Tracheal epithelial cell (primary cell): ENCODE measurements at places on chromosomes 7 and 10. TPM values are rescaled to one million over a fixed set of nuclear protein-coding genes. Genes with fewer than 3 reads are reported as not detected.

The NAPEPLD gene
- 4.0 and 5.8 TPM in 2 replicates for total RNA-seq

The SPDYE2 gene
- total RNA-seq: not detected in 2 replicates

The CPED1 gene
- total RNA-seq: under 0.01 and 0.96 TPM in 2 replicates

The SLC18A3 gene
- not detected in 2 replicates for total RNA-seq

The NEURL1 gene
- 0.24 and 0.85 TPM in 2 replicates for total RNA-seq

The EGFR gene
- total RNA-seq: 216 and 281 TPM in 2 replicates

The PLOD3 gene
- total RNA-seq: 24.7 and 37.4 TPM in 2 replicates

The MRC1 gene
- total RNA-seq: 0.21 and 0.24 TPM in 2 replicates

The APBB1IP gene
- total RNA-seq: 1.4 TPM in 1 of 2 replicates, not detected in the other
